ENCODE measurements at places on chromosomes 13 and 19.

DNA sequence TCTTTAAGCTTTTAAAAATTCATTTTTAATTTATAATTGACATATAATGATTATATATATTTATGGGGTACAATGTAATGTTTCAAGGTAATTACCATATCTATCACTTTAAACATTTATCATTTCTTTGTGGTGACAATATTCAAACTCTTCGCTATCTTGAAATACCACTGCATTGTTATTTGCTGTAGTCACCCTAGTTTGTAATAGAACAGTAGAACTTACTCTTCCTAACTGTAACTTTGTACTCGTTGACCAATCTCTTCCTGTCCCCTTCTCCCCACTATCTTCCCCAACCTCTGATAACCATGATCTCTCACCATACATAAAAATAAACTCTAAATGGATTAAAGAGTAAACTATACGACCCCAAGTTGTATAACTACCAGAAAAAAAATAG is 20.4 kb downstream of the COG6 start:
- no peak for DNase-seq

DNA sequence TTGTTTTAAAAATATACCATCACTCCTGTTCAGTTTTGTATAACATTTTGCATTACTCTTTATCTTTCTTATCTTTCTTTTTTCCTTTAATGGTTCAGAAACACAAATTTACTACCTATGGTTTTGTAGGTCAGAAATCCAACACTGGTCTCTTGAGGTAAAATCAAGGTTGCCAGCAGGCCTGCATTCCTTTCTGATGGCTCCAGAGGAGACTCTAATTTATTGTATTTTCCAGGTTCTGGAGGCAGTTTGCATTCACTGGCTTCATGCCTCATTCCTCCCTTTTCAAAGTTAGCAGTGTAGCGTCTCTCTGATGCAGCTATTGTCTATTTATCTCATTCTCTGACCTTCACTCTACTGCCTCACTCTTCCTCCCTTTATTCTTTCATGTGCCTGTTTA is 767.4 kb downstream of the SLITRK6 start:
- no peak for DNase-seq

DNA sequence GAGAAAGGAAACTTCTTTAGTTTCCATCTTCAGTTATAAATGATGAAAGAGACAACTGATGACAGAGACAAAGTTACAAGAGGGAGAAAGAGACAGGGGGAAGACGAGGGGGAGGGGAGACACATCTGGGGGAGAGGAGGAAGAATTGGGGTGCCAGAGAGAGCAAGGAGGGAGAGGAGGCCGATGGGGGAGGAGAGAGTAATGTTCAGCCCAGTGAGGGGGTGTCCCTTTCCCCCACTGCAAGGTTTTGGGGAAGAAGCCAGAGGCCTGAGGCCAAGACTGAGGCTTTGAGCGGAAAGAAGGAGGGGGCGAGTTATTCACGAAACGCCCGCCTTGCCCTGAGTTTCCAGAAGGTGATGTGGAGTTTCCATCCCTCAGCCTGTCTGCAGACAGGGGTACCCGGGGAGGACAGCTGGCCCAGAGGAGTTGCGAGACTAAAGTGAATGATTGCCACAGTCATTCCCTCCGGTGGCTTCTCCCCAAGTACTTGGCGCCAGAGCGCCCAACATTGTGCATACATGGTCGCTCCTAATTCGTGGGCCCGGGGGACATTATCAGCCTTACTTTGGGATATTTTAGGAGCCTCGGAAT is 558 bp upstream of the PPAN start:
- no peak for DNase-seq

GRCh38 chr19:48400018-48400742 is 6.7 kb downstream of the GRIN2D start:
- DNase-seq: peak; percentile 41

- DNase-seq: no peak
Observed at GRCh38 chr13:20349564-20350381, 117.7 kb upstream of the GJB6 start.

- DNase-seq: peak; percentile 72
Observed at GRCh38 chr13:42788601-42789000, 7.2 kb downstream of the FAM216B start.

GRCh38 chr13:47832458-47832972 is 168.6 kb downstream of the SUCLA2 start:
- DNase-seq: no peak

DNA sequence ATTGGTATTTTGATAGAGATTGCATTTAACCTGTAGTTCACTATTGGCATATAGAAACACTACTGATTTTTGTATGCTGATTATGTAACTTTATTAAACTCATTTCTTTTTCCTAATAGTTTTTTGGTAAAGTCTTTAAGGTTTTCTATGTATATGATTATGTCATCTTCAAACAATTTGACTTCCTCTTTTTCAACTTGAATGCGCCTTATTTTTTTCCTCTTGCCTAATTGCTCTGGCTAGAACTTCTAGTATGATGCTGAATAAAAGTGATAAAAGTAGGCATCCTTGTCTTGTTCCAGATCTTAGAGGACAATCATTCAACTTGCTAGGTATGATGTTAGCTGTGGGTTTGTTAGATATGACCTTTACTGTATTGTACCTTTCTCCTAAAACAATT is 1034.9 kb downstream of the PCDH9 start:
- DNase-seq: no peak

DNA sequence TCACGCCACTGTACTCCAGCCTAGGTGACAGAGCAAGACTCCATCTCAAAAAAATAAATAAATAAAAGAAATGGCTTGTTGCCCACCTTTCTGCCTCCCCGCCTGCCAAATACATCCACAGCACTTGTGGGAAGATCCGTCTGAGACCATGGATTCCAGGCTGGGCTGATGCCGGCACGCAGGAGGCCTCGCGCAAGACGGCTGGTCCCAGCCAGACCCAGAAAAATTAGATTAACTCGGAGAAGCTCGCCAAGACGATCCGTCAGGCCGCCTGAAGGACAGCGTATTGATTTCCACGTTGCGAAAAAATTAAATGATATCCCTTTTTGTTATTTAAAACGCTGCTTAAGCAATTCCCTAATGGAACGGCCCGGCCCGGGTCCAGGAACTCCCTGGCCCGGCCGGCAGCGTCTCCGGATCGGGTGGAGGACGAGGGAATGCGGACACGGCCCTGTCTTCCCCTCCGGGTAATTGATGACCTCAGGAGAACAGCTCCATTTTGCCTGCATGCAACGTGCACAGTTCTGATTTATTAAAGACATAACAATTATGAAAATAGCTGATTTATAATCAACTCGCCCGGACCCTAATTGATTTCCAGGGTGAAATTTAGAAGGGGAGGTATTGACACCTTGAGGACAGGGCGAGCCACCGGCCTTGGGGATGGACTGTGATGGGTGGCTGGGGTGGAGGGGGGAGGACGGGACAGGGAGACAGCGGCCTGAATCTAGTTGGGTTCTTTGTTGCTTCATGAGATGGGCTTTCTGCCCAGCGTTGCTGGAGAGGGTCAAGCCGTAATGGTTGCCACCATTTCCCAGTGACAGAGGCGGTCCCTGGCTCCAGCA is 52.1 kb downstream of the ZNRF4 start:
- no peak for DNase-seq

GRCh38 chr13:82687884-82688283 is 1194.4 kb downstream of the SLITRK1 start:
- no peak for DNase-seq

- DNase-seq: peak; percentile 63
Observed at GRCh38 chr19:12788682-12789097, 2.6 kb upstream of the JUNB start.

- DNase-seq: peak; percentile 18
Observed at GRCh38 chr13:113152984-113153809, 5.3 kb upstream of the PROZ start.

GRCh38 chr19:48906324-48906723 is 6.2 kb downstream of the NUCB1 start:
- no peak for DNase-seq

GRCh38 chr19:40599331-40599901 is 1.8 kb upstream of the LTBP4 start:
- peak; percentile 7 for DNase-seq

DNA sequence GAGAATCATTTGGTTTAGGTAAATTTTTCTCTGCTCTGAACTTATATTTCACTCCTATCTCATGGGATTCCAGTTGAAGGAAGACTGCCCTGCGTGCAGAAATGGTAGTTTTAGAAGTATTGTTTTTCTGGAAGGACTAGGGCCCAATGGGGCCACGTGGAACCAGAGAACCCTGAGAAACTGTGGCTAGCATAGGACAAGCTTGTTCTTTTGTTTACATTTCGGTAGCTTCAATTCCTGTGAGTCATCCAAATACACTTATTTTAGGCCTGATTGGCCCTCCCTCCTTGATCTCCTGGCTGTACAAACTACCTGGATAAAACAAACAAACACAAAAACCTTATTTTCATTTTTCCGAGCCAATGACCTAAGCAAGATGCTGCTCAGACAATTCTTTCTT is 124.0 kb downstream of the ITGBL1 start:
- DNase-seq: peak; percentile 74

GRCh38 chr19:41646589-41647204 is 19.8 kb upstream of the CEACAM4 start:
- DNase-seq: peak; percentile 30

DNA sequence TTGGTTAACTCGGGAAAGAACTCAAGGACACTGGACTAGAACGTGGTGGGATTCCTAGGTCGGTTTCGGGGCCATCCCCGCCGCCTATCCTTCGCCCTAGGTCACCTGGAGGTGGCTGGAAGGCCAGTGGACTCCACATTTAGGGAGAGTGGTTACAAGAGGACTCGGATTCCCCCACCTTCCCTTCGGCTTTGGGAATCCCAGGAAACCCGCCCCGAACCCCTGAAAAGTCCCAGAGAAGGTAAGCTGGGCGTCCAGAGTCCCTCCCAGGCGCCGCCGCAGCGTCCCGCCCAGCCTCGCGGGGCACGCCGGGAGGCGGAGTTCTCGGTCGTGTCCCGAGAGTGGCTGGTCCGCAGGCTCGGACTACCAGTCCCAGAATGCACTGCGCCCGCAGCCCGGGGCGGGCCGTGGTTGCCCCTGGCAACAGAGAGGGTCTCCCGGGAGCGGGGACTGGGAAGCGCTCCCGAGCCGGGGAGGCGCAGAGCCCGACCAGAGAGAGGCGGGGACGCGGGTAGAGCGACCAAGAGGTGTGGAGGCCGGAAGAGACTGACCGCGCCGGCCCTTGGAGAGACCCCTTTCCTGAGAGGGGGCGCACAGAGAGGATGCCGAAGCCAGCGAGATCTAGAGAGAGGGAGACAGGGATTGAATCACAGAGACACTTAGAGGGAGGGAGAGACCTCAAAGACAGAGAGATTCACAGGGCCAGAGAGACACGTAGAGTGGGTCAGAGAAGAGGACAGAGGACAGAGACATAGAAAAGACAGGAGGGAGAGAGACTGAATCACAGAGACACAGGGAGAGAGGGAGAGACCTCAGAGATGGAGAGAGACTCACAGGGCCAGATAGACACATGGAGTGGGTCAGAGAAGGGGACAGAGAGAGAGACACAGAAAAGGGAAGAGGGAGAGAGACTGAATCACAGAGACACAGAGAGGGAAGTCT is 2.6 kb upstream of the PRKCG start:
- peak; percentile 82 for DNase-seq

GRCh38 chr13:110485604-110486003 is 75.9 kb downstream of the RAB20 start:
- no peak for DNase-seq

DNA sequence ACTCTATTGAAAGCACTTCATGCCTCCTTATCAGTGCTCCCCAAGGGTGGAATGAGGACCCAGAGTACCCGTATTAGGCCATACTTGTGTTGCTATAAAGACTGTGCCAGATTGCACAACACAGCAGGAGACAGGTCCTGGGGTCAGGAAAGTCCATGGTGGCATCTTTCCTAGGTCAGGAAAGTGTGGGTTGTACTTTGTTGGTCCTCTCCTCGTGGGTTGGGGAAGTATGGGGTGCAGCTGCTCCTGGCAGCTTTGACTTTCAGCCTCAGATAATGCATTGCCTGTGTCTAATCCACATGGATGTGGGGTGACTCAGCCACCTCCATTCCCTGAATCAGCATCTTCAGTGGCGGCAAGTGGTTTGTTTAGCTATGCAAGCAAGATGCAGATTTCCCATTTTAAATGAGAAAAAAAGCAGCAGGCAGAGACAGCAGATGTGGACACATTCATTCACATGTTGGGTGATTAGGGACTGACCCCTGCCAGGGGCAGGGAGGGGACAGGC is 8.4 kb upstream of the CYP2B6 start:
- peak; percentile 32 for DNase-seq

DNA sequence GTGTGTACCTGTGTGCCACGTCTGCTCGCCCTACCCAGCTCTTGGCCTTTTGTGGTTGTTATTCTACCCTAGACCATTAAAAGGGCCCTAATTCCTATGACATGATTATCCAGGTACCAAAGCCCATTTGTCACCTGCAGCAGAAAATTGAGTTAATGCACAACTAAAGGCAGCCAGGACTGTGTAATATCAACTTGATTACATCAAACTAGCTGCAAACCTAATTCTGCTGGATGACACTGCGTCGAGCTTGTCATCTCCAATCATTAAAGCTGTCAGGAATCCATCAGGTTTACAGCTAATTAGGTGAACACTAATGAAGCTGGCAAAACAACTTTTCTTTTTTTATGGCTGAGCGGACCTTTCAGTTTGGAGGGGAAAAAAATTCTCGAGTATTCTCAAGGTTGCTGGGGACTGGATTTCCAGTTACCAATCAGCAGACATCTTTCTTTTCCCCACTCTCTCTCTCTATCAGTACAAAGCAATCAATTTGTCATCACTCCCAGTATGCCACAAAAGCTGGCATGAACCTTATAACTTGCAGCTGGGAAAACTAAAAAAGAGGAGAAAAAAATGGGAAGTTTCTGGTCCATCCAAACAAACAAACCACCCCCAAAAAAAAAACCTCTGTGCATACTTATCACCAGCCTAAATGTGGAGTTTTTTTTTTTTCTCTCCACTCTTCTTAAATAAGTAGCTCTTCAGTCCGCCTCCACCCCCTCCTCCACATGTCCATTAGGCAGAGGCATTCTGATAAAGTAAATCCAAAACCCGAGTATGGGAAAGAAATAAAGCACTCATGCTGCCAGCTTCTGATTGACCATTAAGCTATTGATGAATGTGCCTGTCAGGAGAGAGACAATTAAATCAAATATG is 2.8 kb downstream of the TSHZ3 start:
- no peak for DNase-seq

- DNase-seq: peak; percentile 95
Observed at GRCh38 chr19:7652061-7652641, 15.2 kb downstream of the STXBP2 start.

DNA sequence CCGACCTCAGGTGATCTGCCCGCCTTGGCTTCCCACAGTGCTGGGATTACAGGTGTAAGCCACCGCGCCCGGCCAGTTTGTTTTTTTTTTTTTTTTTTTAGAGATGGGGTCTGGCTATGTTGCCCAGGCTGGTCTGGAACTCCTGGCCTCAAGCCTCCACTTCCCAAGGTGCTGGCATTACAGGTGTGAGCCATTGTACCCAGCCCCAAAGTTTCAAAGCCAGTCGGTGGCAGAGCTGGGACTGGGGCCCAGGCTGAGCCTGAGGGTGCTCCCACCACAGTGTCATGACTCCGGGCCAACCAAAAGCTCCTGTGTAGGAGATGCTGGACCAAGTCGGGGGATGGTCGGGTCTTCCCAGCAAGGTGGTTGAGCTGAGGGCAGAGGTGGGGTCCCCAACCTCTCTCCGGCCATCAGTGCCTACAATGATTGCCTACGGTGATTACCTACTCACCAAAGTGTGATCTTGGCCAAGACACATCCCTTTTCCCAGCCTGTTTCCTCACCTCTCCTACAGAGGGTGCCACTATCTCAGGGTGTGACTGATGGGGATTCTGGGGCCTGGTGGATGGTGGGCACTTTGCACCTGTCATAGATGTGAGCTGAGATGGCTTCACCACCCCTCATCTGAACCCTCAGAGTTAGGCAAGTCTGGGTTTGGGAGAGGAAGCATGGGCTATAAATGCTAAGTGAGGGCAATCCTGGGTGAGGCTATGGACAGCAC is 5.9 kb upstream of the SAMD1 start:
- DNase-seq: no peak

- peak; percentile 62 for DNase-seq
Observed at GRCh38 chr13:95784161-95784899, 107.4 kb downstream of the DNAJC3 start.
